ENCODE measurements at places on chromosomes 5 and 9. TPM values are rescaled to one million over a fixed set of nuclear protein-coding genes. Genes with fewer than 3 reads are reported as not detected.

FCN2 gene
- not detected for total RNA-seq

NPR3 gene
- 0.10 TPM for total RNA-seq

PCDH1 gene
- total RNA-seq, result 9.0 TPM

MAST4 gene
- 1.8 TPM for total RNA-seq

FCHO2 gene
- 25.3 TPM for total RNA-seq
